ENCODE measurements at places on chromosomes 5 and 9.
A peak's percentile ranks its signal among the peaks of the same experiment; 100 is the strongest.

GRCh38 chr5:132962429-132963021 is 909 bp downstream of the AFF4 start:
- H3K4me3 ChIP-seq, result peak overlapping the region; percentile 65
- peaks cover 6% of the 10 kb centered on the region for H3K36me3 ChIP-seq
- DNase-seq, result peak; percentile 37
- peaks cover 30% of the 10 kb centered on the region for H3K4me1 ChIP-seq

DNA sequence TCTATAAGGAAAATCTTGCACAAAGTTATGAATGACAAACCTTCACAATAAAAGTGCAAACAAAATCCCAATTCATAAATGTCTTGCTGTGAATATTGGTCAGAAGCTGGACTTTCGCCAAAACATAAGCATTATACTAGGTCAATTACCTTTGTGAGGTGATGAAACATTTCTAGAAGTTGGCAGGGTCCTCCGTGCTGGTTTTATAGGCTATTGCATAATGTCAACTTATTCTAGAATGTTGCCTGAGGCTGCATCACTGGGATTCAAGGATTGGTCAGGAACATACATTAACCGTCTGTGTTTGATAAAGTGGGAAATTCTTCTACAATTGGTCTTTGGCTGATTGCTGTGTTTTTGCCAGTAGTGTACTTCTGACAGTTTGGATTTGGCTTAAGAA is 49.8 kb upstream of the PALM2AKAP2 start:
- no peaks in the 10 kb centered on the region for H3K4me1 ChIP-seq
- H3K27ac ChIP-seq, result no peak overlapping the region
- no peak overlapping the region for H3K4me3 ChIP-seq
- H3K27me3 ChIP-seq, result no peaks in the 10 kb centered on the region
- no peaks in the 10 kb centered on the region for H3K36me3 ChIP-seq
- DNase-seq, result no peak

- no peak overlapping the region for H3K4me3 ChIP-seq
- H3K4me1 ChIP-seq, result no peaks in the 10 kb centered on the region
- no peaks in the 10 kb centered on the region for H3K27me3 ChIP-seq
- H3K27ac ChIP-seq, result no peak overlapping the region
- DNase-seq, result no peak
Measured at GRCh38 chr9:114855488-114855887, 49.6 kb upstream of the TNFSF15 start.

GRCh38 chr5:152542741-152543140 is 137.7 kb upstream of the NMUR2 start:
- no peaks in the 10 kb centered on the region for H3K27me3 ChIP-seq
- no peak overlapping the region for H3K4me3 ChIP-seq
- no peak for DNase-seq
- no peaks in the 10 kb centered on the region for H3K36me3 ChIP-seq
- H3K4me1 ChIP-seq, result no peaks in the 10 kb centered on the region

DNA sequence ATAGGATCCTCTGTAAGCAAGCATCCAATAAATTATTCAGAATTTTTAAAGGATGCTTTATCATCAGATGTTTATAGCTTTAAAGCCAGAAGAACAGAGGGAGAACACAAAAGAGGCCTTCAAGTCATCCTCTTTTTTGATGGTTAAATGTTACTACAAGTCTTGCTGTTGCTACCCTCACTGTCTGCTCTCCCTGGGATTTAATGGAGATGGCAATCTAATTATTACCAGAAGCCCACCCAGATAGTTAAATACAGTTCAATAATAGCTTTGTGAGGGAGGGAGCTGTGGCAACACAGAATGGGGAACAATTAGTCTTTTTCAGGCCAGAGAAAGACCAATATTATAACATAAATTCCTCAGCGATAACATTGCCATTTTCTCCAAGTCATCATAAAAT is 87.0 kb upstream of the ACTBL2 start:
- H3K36me3 ChIP-seq, result no peaks in the 10 kb centered on the region
- no peaks in the 10 kb centered on the region for H3K27me3 ChIP-seq
- no peaks in the 10 kb centered on the region for H3K4me1 ChIP-seq
- DNase-seq, result no peak

DNA sequence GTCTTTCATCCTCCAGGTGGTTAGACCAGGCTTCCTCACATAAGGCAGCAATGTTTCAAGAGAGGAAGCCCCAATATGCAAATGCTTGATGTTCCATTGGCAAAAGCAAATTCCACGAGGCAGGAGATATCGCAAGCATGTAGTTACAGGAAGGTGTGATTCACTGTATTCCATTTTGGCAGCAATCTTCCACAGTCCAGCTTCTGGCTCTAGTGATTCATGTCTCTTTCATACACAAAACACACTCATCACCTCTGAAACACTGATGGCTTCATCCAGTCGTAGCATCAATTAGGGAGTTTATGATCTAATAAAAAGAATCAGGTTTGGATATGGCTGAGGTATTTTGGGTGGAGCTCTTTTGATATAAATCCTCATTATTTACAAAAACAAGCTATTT is 552.2 kb upstream of the RIOK2 start:
- no peaks in the 10 kb centered on the region for H3K27me3 ChIP-seq
- no peaks in the 10 kb centered on the region for H3K36me3 ChIP-seq
- no peak overlapping the region for H3K4me3 ChIP-seq
- no peak overlapping the region for H3K27ac ChIP-seq

DNA sequence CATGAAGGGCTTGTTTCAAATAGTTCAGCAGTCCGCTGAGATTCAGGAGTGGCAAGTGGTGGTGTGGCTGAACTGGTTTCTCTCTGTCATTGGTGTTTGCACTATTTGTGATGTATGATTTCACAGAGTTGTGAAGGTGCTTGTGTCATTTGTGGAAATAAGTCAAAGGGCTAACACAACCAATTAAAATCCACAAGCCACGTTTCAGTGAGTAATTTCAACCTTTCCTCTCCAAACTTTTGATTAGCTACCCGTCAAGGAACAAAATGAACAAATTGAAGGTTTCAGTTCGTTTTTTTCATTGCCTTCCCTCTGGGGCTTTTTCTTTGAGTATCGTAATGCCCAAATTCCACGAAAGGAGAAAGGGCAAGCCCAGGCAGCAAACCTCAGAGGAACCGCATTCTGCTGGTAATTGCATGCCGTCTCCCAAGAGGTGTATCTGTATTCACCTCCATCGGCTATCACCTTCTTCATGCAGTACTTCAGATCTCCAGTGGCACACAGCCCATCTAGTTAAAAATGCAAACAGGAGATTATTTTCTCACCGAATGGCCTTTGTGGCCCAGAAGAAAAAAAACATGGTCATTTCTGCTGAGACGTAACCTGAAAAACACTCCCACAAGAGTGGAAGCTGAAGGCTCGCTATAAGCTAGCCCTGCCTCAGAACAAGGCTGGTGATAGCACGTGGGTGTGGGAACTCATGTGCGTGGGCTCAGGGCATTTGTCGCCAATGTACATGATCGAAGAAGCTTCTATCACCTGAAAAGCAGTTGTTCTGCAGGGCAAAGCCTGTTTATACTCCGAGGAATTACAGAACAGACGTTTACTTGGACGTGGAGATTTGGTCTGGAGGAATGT is 197.1 kb downstream of the NR3C1 start:
- no peak for DNase-seq
- H3K4me3 ChIP-seq, result no peak overlapping the region
- H3K27ac ChIP-seq, result no peak overlapping the region
- H3K4me1 ChIP-seq, result peaks cover 14% of the 10 kb centered on the region

DNA sequence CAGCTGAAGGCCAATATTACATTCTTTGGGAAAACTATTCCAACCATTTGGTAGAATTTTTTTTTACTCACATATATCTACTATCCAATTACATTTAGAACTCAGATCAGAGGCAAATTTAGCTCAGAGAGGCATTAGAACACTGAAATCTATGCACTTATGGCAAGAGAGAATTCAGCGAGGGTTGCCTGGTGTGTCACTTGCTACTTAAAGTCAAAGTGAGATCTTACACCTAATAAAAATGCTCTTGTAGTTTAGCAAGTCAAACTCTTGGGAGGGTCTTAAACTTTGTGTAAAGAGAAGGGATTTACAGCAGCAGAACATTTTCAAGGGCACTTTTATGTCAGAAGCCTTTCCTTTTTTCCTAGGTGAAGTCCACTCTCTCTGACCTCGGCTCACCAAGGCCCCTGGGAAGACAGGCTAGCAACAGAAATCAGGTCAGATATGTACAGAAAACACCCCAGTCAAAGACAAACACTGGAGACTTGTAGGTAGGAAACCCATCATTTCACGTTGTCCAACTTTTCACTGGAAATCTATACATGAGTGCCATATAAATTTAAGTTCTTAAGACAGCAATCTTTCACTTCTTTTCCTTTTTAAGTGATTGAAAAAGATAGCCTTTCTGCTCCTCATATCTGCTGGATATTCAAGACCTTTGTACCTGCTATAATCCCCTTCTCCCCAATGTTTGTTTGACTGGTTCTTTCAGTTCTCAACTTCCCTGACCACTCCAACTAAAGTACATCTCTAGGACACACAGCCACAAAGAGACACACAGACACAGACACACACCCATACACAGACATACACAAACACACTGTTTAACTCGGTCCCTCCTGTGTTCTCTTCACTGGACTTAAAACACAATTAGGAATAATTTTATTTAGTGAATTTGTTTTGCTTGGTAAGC is 635.8 kb downstream of the PDE4D start:
- H3K4me1 ChIP-seq, result no peaks in the 10 kb centered on the region
- no peak overlapping the region for H3K4me3 ChIP-seq
- H3K27ac ChIP-seq, result no peak overlapping the region
- no peak for DNase-seq
- no peaks in the 10 kb centered on the region for H3K27me3 ChIP-seq
